ENCODE measurements at places on chromosomes 11 and 22.

GRCh38 chr11:14446701-14447169, 52.9 kb downstream of the COPB1 start:
- H3K27me3 ChIP-seq: no peaks in the 10 kb centered on the region
- DNase-seq: no peak
- H3K36me3 ChIP-seq: peaks cover 22% of the 10 kb centered on the region
- peak overlapping the region; percentile 6 for H3K4me3 ChIP-seq
- H3K27ac ChIP-seq: no peak overlapping the region

DNA sequence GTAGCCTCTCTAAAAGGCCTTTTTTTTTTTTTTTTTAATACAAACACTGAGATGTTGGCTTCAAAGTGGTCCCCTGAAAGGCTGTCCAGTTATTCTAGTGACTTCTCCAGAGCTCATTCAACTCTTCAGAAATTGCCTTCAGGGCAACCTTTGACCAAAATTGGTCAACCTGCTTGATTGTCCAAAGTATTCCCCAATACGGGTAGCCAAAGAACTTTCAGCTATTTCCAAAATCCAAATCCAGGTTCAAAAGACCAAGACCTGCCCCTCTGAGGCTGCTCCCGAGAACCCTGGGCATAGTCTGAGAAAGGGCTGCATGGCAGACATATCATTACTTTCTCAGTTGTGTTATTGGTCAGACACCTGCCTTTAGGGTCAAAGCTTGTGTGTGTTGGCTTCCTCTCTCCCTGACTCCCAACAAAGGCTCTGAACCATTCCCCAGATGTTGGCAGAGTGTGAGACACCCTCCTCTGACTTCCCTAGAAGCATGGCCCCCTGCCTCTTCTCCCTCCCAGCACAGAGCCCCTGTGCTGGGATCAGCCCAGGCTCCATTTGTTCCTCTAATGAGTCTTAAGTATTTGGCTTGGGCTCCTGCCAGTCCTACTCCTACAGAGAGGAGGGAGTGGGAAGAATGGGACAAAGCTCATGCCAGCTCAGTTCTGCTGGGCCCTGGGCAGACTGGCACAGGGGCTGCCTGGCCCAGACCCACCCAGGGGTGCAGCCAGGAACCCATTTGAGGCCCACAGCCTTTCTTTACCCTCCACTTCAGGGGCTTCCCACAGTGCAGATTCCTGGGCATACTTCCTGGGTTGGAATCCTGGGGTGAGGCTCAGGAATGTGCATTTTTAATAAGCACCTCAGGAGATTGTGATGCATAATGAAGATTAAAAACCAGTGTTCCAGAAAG, 30.3 kb downstream of the TNKS1BP1 start:
- no peak overlapping the region for H3K4me3 ChIP-seq
- DNase-seq: no peak
- H3K36me3 ChIP-seq: peaks cover 9% of the 10 kb centered on the region
- no peak overlapping the region for H3K27ac ChIP-seq
- H3K27me3 ChIP-seq: peaks cover 13% of the 10 kb centered on the region

GRCh38 chr22:44963832-44964721, 45.7 kb downstream of the PHF21B start:
- no peak overlapping the region for H3K27ac ChIP-seq
- no peaks in the 10 kb centered on the region for H3K36me3 ChIP-seq
- H3K27me3 ChIP-seq: peaks cover 4% of the 10 kb centered on the region
- no peaks in the 10 kb centered on the region for H3K4me1 ChIP-seq
- no peak overlapping the region for H3K4me3 ChIP-seq
- no peak for DNase-seq

DNA sequence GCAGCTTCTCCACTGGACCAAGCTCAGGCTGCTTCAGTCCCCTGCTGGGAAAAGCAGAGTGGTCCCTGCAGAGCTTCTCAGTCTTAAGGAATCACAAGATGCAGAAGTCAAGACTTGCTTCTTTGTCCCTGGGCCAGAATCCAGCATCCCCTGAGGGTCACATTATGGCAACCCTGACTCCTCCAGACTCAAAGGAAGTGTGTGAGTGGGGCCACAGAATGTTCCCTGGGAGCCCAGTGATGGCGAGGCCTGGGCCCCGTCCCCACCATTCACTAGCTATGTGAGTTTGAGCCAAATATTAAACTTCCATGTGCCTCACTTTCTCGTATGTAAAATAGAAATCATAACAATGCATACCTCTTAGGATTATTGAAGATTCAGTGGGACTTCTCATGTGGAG, 122.2 kb upstream of the NCAM1 start:
- no peak overlapping the region for H3K27ac ChIP-seq
- no peak overlapping the region for H3K4me3 ChIP-seq
- peaks cover 11% of the 10 kb centered on the region for H3K27me3 ChIP-seq
- H3K36me3 ChIP-seq: no peaks in the 10 kb centered on the region

DNA sequence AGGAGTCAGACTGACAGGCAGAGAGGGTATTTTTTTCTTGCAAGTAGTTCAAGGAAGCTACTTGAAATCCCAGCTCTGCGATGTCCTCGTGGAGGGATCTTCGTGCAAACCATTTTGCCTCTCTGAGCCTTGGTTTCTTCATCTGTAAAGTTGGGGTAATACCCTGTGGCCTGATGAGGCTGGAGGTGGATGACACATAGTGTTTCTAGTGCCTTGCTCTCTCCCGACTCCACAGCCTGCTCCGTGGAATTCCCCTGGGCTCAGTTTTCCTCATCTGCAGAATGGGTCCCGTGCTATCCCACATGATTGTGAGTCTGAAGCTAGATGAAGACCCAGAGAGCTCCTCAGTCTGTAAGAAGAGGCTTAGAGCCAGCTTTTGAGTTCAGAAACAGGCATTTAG, 32.7 kb downstream of the DAGLA start:
- H3K4me3 ChIP-seq: no peak overlapping the region
- no peak for DNase-seq
- no peaks in the 10 kb centered on the region for H3K36me3 ChIP-seq
- no peaks in the 10 kb centered on the region for H3K4me1 ChIP-seq
- peaks cover 18% of the 10 kb centered on the region for H3K27me3 ChIP-seq

DNA sequence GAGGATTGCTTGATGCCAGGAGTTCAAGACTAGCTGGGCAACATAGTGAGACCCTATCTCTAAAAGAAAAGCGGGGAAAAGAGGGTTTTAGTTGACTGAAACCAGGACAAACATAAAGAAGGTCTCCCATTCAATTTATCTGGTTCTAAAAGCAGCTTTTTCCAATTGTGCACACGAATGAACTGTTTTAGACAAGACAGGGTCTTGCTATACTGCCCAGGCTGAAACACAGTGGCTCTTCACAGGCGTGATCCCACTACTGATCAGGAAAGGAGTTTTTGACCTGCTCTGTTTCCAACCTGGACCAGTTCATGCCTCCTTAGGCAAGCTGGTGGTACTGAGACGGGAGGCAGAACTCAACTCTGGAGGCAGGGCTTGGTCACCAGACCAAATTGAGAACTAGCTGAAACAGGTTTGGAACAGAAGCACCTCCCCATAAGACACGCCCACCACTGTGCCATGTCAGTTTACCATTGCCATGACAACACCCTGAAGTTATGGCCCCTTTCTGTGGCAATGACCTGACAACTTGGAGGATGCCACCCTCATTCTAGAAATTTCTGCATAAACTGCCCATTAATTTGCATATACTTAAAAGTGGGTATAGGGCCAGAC, 2.8 kb upstream of the NUCB2 start:
- H3K27me3 ChIP-seq: peaks cover 5% of the 10 kb centered on the region
- peaks cover 8% of the 10 kb centered on the region for H3K36me3 ChIP-seq
- DNase-seq: no peak
- no peak overlapping the region for H3K4me3 ChIP-seq
- no peak overlapping the region for H3K27ac ChIP-seq

- H3K27ac ChIP-seq: no peak overlapping the region
- H3K27me3 ChIP-seq: peaks cover 1% of the 10 kb centered on the region
- no peaks in the 10 kb centered on the region for H3K36me3 ChIP-seq
- H3K4me1 ChIP-seq: no peaks in the 10 kb centered on the region
- no peak overlapping the region for H3K4me3 ChIP-seq
- DNase-seq: no peak
These were observed 13.3 kb downstream of the DUSP8 start for GRCh38 chr11:1558775-1559110.

GRCh38 chr22:22786301-22787115, 101.1 kb upstream of the IGLL5 start:
- peaks cover 15% of the 10 kb centered on the region for H3K27me3 ChIP-seq
- peaks cover 1% of the 10 kb centered on the region for H3K4me1 ChIP-seq
- no peak overlapping the region for H3K4me3 ChIP-seq
- no peaks in the 10 kb centered on the region for H3K36me3 ChIP-seq
- no peak overlapping the region for H3K27ac ChIP-seq

GRCh38 chr11:129289350-129290040, 86.2 kb upstream of the BARX2 start:
- peaks cover 19% of the 10 kb centered on the region for H3K27me3 ChIP-seq
- DNase-seq: no peak
- H3K4me3 ChIP-seq: no peak overlapping the region
- H3K36me3 ChIP-seq: no peaks in the 10 kb centered on the region
- H3K4me1 ChIP-seq: no peaks in the 10 kb centered on the region

DNA sequence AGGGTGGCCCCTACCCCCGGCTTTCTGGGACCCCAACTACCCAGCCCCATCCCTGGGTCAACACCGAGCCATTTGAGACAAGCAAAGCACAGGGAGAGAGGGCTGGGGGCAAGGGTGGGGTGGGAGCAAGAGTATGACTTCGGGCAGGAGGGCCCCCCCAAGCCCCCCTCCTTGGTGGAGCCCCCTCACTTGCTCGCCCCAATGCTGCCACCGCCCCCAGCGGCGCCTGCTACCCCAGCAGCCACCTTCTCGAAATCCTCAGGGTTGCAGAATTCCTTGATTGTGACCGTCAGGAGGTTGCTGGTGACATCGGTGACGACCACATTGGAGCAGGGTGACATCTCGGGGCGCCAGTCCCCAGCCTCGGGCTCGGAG, 6.0 kb downstream of the CBX6 start:
- H3K36me3 ChIP-seq: peaks cover 1% of the 10 kb centered on the region
- no peak for DNase-seq
- no peaks in the 10 kb centered on the region for H3K27me3 ChIP-seq
- H3K4me3 ChIP-seq: no peak overlapping the region
- no peak overlapping the region for H3K27ac ChIP-seq
